NCI-H1417 treated with DMSO at 0.1 percent for 48 hours (cell line): ENCODE measurements at places on chromosomes 6 and 20.

DNA sequence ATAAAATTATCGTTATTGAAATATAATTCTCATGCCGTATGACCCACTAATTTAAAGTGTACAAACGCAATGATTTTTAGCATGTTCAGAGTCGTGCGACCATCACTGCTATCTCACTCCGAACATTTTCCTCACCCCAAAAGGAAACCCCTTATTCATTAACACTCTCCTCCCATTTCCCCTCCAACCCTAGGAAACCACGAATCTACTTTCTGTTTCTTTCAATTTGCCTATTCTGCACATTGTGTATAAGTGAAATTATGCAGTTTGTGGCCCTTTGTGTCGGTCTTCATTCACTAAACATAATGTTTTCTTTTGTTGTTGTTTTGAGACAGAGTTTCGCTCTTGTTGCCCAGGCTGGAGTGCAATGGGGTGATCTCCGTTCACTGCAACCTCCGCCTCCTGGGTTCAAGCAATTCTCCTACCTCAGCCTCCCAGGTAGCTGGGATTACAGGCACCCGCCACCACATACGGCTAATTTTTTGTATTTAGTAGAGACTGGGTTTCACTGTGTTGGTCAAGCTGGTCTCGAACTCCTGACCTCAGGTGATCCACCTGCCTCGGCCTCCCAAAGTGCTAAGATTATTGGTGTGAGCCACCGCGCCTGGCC lies 99.7 kb upstream of the ZNF217 start:
- DNase-seq, result no peak

DNA sequence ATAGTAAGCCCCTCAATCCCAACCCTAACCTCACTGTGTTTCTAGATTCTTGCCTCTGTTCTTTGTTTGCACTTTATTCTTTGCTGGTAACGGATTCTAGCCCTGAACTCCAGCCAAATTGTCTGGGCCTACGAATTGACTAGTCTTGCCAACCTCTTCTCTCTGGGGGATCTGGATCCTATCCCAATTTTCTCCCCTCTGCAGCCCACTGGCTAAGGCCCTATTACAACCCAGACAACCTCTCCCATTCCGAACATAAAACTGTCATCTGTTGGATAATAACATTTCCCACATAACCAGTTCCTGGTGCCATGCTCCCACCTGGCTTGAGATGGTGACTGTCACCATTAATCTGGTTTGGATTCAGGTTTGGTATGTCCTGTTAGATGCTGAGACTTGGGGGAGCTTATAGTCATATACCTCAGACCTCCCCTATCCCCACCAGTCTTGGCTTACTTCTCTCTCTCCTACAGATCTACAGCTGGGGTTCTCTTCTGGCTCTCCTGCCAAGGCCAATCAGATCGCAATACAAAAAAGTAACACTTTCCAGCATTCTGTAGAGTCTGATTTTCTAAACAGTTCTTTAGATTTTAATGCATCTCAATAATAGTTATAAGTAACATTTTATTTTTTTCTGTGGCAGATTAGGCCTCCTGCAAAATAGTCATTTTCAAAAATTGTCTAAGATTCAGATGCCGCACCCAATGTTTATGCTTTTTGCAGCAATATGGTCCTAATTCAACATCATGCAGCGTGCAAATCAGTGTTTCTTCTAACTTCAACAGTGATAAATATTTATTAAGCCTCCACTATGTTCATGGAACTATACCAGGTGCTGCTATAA lies 29.8 kb upstream of the AHI1 start:
- no peak for DNase-seq

GRCh38 chr20:22776369-22776768 lies 192.0 kb upstream of the FOXA2 start:
- no peak for DNase-seq

GRCh38 chr6:130517444-130517931 lies 151.7 kb downstream of the TMEM200A start:
- no peak for DNase-seq

DNA sequence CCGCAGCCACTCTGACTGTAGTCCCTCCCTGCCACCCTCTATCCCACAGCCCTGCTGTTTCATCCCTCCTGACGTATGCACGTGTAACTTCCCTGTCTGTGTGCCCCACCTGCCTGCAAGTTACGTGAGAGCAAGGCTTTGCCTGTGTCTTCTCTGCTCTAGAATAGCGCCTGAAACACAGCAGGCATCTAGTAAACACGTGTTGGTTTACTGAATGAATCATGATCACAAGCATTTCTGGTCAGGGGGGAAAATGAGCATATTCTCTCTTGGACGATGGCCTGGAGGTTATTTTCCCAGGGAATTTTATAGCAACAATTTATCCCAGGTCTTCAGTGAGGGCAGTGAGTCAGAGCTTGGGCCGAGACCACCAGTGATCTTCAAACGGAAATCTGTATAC lies 38.3 kb downstream of the PSMG4 start:
- DNase-seq, result no peak

- peak; percentile 73 for DNase-seq
These were observed 582.2 kb upstream of the FLRT3 start for GRCh38 chr20:14919501-14920081.

- no peak for DNase-seq
These were observed 112.0 kb upstream of the SRSF6 start for GRCh38 chr20:43345676-43346075.

GRCh38 chr6:19837511-19838441 lies 606 bp downstream of the ID4 start:
- DNase-seq, result no peak

DNA sequence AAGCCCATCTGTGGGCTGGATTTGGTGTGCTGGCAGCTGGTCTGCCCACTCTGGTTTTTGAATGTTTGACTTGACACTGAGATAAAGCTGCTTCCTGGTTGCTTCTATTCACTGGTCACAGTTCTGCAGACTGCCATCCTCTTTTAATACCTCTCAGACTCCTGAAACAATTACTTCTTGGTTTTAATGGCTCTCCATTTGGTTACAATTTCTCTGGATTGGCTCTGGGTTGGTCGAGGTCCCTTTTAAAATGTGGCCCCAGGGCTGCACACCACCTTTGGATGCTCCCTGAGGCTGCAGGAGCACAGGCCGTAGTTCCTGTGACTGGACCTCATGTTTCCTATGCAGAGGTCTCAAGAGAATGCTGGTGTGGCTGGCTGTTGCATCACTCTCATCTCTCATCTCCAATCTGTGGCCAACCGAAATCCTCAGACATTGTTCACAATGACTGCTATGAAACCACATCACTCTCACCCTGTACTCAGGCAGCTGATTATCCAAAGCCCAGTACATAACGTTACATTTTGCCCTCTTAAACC lies 98.5 kb downstream of the INSM1 start:
- no peak for DNase-seq

- no peak for DNase-seq
These were observed 54.3 kb upstream of the GMPR start for GRCh38 chr6:16184129-16184528.

- DNase-seq, result no peak
These were observed 843 bp downstream of the FBXO9 start for GRCh38 chr6:53066077-53066417.

DNA sequence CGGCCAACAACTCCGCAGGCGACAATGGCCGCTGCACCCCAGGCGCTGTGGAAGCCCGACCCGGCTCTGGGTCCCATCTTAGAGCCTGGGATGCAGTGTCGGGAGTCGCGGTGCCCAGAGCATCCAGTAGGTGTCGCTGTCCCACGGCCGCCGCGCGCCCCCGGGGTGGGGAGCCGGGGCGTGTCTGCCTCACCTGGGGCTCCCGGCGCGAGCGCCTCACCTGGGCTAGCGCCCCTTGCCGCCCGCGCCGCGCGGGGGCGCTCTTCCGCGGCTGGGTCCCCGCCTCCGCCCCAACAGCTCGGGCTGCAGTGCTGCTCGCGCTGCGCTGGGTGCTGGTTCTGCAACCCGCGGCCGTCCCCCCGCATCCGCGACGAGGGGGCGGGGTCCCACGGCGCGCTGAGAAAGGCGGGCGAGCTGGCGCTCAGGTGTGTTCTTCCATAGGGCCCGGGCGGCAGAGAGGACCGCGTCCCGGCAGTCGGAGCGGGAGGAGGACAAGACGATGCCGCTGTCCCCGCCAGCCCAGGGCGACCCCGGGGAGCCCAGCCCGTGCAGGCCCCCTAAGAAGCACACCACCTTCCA lies at the start of gene CRYBG1:
CRYBG1 (plus strand) TSS at position 308 of the 579 bp plus-strand sequence; CDS start at position 500, 192 bp downstream.
- no peak for DNase-seq

- DNase-seq, result no peak
These were observed 156.0 kb downstream of the DST start for GRCh38 chr6:56486681-56487080.

GRCh38 chr6:1383729-1384548 lies 5.4 kb upstream of the FOXF2 start:
- no peak for DNase-seq

- no peak for DNase-seq
These were observed 46.3 kb upstream of the STXBP5 start for GRCh38 chr6:147157930-147158329.

DNA sequence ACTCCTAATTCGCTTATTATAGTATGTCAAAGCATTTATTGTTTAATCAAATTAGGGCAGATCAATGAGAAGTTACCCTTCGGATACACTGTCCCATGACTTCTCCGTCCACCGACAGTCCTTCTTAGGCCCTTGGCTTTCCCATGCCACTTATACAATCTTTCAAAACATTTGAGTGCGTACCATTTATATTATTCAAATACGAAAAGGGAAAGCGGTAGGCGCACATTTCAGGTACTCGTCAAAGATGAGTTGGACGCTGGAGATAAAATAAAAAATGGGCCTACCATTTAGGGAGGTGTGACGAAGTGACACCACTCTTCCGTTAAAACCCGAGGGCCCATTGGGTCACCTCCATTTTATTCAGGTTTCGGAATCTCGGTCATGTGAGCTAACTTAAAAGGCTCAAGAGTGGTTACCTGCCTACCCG lies 542 bp upstream of the AFG1L start:
- no peak for DNase-seq

DNA sequence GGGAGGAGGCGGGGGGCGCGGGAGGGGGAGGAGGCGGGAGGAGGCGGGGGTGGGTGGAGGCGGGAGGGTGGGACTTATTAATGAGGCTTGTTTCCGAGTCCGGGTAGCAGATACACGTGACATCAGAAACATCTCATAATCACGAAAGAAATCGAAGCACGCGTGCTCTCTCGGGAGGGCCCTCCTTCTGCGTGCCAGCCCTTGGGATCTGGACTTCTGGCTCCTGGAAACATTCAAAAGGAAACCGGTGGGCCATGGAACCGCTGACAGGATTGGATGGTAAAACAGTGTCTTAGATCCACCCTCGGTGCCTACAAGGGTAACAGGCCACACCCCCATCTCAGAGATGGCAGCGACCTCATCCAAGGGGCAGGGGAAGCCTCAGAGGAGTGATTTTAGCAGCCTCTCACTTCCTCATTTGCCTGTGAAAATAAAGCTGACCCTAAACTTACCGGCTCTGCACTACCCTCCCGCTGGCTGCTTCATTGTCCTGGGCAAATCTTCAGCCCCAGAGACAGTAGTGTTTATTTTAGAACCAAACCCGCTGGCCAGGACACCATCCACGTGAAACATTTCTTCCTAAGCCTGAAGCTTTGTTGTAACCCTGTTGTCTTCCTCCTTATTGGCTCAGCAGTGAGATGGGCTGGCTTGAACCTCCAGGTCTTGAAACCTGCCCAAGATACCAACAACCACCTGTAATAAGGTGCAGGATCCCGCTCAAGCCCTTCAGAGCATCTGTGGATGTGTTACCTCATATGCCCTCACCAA lies 97.5 kb downstream of the PSMG4 start:
- DNase-seq, result no peak

DNA sequence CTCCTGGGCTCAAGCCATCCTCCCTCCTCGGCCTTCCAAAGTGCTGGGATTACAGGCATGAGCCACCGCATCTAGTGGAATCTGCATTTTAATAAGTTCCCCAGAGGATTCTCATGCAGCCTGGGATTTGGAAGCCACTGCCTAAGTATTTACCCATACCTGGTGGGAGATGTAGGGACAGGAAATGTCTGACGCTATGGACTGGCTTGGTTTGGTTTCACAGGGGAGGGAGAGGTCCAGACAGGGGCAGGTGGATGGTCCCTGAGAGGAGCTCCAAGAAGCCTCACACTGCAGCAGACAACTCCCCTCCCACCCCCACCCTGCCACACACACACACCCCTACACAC lies 4.4 kb downstream of the VSTM2L start:
- DNase-seq, result no peak

DNA sequence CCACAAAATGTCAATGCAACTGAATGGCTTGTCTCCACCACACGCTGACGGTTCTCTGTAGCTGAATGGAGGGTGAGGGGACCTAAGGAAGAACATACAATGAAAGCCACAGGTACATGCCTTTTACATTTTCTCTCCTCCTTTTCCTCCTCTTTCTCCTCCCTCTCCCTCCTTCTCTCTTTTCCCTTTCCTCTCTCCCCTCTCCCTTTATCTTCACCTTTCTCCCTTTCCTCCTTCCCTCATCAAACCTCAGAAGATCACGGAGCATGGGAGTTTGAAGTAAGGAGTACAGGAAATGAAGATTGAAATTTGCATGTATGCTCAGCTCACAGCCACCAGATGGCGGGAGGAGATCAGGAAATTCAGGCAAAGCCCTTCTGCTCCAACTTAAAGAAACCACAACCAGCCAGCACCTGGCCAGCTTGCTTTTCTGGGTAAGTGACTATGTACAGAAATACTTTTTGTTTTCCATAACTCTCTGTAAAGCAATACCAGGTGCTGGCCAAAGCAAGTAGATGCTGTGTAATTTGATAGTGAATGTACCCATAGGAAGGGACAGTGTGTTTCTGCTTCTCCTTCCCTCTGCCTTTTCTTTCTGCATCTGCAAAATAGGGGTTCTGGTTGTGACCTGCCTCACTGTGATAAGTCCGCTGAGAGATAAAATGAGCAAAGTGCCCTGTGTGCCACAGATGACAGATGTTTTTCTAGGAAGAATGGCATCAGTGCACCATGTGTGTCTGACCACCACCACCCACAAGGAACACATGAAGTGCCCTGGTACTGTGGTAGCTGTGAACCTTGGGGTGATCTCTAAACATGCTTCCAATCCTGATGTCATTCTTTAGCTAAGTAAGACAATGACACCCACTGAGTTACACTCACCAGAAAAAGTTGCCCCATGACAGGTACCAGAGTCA lies 18.6 kb upstream of the FOXO3 start:
- DNase-seq, result no peak

GRCh38 chr6:98047164-98047563 lies 764.1 kb upstream of the MMS22L start:
- DNase-seq, result no peak

DNA sequence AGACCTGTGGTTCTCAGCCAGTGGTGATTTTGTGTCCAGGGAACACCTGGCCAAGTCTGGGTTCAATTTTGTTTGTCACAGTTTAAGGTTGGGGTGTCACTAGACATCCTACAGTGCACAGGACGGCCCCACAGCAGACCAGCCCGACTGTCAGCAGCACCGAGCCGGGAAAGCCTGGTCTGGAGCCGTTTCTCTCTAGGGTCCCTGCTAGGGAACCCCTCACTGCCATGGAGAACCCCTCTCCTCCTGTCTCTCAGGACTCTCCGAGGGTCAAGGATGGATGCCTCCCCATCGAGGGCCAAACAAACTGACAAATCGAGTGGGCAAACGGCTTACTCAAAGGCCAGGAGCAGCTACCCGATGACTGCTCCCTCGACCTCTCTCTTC lies 15.8 kb upstream of the STX16 start:
- DNase-seq, result no peak

GRCh38 chr6:91895599-91896285 lies 1308.9 kb upstream of the MAP3K7 start:
- no peak for DNase-seq

- no peak for DNase-seq
These were observed 2.1 kb downstream of the MYLIP start for GRCh38 chr6:16130932-16131387.

GRCh38 chr6:151661928-151662327 lies 145.6 kb upstream of the ESR1 start:
- DNase-seq, result no peak

GRCh38 chr20:43387737-43388136 lies 70.0 kb upstream of the SRSF6 start:
- DNase-seq, result no peak
